Prostate gland (tissue), 2 donors: ENCODE measurements at places on chromosomes 5 and 9. TPM values are rescaled to one million over a fixed set of nuclear protein-coding genes. Genes with fewer than 3 reads are reported as not detected.

Gene HSPB3
- total RNA-seq = 4.1 TPM

Gene ERAP2
- 19.0 TPM for total RNA-seq

Gene SLC4A9
- not detected for total RNA-seq

Gene IL9
- total RNA-seq = not detected

Gene C5orf15
- 68.4 TPM for total RNA-seq

Gene PCDHA7
- 0.46 TPM for total RNA-seq

Gene PCDHGB7
- 7.0 TPM for total RNA-seq

Gene LCN15
- 0.40 TPM for total RNA-seq

Gene C5orf58
- not detected for total RNA-seq

Gene TAF11L10
- not detected for total RNA-seq

Gene PCDHA3
- total RNA-seq = 0.09 TPM

GRCh38 chr9:77180056-77180455, 2.7 kb downstream of the VPS13A start:
- DNase-seq = no peak

DNA sequence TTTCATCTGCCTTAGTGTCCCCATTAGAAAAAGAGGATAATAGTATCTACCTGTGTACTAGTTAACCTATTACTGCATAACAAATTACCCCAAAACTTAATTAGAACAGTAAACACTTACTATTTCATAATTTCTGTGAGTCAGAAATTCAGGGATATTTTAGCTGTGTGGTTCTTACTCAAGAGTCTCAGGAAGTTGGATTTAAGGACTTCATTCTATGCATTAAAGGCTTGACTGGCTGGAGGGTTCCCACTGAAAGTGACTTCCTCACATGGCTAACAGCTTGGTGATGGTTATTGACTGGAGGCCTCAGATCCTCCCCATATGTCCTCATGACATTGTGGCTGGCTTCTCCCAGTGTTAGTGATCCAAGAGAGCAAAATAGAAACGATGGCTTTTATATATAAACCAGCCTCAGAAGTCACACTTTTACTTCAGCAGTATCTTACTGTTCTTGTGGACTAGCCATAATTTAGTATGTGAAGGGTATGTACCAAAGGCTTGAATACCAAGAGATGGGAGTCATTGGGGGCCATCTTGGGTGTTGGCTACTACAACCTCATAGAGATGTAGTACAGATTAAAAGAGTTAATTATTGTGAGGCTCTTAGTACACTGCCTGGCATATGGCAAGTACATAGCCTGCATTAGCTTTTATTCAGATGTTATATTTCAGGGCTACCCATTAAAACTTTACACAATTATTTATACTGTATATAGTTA, 9.9 kb downstream of the RAD23B start:
- no peak for DNase-seq

- no peak for DNase-seq
Measured at GRCh38 chr9:121727295-121728020, 76.0 kb downstream of the DAB2IP start.

GRCh38 chr5:125549322-125549911, 803.0 kb upstream of the ZNF608 start:
- DNase-seq = no peak

GRCh38 chr9:134178768-134179551, 14.6 kb upstream of the RNU6ATAC start:
- DNase-seq = no peak

DNA sequence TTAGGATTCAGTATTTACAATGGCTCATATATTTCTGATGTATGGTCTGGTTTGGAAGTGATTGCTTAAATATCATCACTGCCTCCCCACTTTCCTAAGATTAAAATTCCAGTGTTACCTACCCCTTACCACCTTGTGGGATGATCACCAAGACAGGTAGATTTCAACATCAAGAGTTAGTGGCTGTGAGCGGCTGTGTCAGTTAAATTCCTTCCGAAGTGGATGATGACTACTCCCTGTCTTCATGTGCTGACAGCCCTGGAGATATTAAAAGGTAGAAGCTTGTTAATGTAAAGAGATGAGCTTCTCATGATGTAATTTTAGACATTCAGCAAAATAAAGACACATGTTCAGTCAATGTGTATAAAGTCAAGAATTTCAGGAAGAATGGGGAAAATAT, 4.2 kb downstream of the ITGA2 start:
- DNase-seq = no peak

DNA sequence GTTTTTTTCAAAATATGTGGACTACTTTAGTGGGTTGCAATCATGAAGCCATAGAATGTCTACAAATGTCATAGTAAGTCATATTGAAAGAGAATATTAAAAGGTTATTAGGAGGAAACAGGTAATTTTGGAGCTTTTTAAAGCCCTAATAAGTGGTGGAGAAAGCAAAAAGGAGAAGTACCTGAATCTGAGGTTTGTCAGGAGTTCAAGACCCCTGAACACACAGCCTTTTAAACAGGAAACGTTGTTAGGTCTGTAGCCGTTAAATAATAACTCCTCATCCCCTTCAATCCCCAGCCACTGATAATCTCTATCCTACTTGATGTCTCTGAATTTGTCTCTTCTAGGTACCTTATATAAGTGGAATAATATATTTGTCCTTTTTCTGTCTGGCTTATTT, 51.1 kb downstream of the SPEF2 start:
- DNase-seq = no peak

DNA sequence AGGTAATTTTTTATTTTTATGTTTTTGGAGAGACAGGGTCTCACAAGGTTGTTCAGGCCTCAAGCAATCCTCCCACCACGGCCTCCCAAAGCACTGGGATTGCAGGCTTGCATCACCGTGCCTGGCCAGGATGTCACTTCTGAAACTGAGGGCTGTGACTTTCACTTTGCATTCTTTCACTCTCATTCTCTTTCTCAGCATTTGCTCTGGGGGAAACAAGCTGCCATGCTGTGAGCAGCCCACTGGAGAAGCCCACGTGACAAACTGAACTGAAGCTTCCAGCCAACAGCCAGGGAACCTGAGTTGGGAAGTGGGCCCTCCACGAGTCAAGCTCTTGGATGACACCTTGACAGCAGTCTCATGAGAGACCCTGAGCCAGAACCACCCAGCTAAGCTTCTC, 109.4 kb downstream of the C5orf15 start:
- no peak for DNase-seq
